Amygdala (tissue), 56 donors: ENCODE measurements at places on chromosomes 16 and 17.

DNA sequence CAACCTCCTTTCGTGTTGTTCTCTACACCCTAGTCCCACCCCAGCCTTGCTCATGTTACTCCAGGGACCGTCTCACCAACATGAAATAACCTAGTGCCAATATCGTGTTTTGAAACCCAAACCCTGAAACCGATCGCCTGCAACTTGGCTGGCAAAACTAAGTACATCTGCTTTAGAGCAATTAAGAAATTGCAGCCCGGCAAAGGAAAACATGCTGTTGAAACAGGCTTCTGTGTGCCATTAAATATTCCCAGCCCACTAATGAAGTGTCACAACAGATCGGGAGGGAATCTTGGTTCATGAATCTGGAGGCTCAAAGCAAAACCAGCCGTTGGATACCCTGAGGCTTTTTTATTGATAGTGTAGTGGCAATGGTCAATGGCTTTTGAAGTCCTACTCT, 48.3 kb upstream of the GPR139 start:
- DNase-seq: no peak

DNA sequence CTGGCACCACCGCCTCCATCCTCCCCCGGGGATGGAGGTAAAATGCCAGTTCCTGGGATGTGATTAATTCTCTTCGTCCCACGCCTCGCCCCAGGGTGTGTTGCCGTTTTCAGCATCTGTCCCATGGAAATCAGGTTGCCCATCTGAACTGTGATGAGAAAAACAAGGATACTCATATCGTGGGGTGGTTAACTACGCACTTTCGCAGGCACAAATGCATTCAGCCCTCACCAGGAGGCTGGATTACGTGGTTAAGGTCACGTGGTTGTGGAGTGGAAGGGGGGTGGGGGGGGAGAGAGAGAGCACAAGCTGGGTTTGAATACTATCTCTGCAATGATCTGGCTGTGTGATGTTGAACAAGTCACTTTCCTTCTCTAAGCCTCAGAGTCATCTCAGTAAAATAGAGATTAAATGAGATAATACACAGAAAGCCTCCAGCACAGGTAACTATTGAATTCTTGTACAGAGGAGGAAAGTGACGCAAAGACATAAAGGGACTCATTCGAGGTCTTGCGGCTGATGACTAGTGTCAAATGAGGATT, 74.7 kb downstream of the BMERB1 start:
- DNase-seq: no peak

- no peak for DNase-seq
These were observed 823 bp downstream of the NBR1 start for GRCh38 chr17:43171586-43172487.

DNA sequence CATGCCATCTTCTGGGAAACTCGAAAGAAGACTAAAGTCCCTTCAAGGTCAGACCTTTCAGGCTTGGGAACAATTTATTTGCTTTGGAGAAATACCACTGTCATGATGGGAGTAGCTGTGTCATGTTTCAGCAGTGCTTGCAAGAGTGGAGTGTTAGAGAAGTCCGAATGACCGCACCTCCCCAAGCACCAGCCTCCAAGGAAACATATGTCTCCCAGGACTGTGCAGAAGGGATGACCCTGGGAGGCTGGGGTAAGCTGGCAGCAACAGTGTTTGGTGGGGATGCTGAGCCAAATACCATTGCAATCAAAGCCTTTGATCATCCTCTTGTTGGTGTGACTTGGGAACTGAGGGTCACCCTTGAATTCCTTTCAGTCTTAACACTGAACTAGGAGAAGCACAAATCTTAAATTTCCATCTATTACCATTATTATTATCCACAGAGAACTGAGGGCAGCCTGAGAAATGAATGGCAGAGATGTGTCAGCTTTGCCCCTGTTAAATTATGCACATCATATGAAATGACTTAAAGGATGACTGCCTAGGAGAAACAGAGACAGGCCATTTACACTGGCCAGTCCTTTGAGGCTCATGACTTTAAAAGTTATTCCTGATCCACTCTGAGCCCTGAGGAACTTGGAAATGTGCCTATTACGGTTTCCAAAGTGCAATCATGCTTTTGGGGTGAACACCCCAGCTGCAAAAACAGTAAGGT, 244.9 kb downstream of the CA10 start:
- DNase-seq: no peak

GRCh38 chr16:67930191-67930590, 1.5 kb downstream of the CTRL start:
- DNase-seq: no peak

- no peak for DNase-seq
These were observed 20.5 kb upstream of the EMP2 start for GRCh38 chr16:10600782-10601443.

DNA sequence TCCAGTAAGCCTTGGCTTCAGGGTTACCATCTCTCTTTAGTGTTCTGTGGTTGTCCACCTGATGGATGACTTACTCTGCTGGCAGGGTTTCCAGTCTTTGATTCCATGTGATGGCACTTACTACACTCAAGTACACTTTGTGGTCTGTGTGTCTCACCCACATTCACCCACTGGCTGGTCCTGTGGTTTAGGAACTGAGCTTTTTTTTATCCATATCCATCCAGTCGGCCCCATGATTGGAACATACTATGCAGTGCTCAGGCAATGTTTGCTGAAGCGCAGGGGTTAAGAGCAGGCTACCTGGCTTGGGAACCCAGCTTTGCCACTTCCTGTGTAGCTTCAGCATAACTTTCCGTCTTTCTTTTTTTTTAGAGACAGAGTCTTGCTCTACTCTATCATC, 2.8 kb upstream of the FUS start:
- DNase-seq: no peak

GRCh38 chr17:7626307-7626706, 1.3 kb downstream of the SAT2 start:
- DNase-seq: no peak

GRCh38 chr17:4540687-4541327, 14.4 kb downstream of the MYBBP1A start:
- DNase-seq: no peak
